Activated B cell treated with CpG ODN at 0.5 μM for 24 hours (primary cell): ENCODE measurements at places on chromosomes 11 and 22. TPM values are rescaled to one million over a fixed set of nuclear protein-coding genes. Genes with fewer than 3 reads are reported as not detected.
A peak's percentile ranks its signal among the peaks of the same experiment; 100 is the strongest.

DNA sequence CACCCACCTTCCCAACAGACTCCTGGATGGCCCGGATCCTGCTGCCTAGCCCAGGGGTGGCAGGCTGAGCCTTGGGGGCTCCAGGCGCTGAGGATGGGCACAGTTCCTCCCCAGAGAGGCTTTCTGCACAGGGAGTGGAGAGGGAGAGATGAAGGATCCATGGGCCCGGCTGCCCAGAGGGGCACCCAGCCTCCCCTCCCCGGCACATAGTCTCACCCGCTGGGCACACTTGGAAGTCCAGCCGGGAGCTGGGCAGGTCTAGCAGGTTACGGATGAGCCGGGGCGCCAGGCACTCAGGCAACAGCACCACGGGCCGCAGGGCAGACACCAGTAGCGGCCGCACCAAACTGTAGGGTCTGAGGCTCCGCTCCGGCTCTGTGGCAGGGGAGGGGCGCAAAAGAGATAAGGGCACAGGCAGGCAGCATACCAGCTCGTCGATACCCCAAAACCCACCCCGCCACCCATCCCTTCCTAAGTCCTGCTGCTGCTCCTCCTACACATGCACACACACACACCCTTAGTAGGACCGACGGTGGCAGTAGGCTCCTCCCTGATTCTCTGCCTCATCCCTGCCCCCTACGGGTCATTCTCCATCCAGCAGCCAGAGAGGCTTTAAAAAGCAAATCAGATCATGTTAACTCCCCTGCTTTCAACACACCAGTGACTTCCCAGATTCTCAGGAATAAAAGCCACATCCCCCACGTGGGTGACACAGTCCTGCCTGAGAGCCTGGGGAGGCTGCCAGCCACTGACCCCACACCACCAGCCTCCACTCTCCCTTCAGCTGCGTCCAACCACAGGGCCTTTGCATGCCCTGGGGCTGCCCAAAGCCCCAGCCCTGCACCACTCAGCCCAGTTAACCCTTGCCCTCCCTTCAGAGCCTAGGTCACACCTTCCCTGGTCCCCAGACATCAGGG is 6.5 kb upstream of the MFNG start:
- no peak for DNase-seq

DNA sequence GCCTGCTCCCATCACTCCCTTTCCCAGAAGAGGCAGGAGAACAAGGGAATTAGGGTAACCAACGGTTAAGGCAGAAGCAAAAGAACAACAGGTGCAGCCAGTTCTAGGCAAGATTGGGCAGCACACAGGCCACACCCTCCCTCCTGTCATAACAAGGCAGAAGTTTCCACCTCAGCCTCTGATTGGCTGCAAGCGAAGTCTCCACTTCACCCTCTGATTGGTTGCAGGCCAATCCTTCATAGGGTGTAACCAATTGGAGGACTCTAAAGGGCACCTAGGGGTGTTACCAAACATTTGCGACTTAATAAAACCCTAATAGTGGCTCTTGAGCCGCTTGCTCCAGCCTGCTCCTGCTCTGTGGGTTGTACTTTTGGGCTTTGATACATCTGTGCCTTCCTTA is 153.8 kb downstream of the CACNA1I start:
- no peak for DNase-seq

Gene NEFH
- total RNA-seq = 0.15 and 0.20 TPM in 2 replicates

DNA sequence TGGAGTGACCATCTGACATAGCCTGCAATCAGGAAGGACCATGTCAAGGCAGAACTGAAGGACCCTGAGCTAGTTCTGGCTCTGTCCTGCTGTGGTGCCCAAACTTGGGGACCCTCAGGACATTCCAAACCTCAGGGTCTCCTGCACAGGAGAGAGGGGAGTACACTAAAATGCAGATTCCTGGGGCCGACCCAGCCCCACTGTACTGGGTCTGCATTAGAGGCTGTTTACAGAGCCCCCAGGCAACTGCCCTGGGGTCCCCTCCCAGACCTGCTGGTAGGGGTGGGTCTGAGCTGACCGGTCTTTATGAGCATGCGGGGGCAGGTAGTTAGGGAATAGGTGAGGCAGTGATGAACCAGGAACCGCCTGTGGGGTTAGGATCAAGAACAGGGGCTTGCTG is 6.8 kb downstream of the TRPM5 start:
- DNase-seq = peak; percentile 9

GRCh38 chr11:72788241-72788640 is 5.6 kb downstream of the STARD10 start:
- DNase-seq = no peak

- DNase-seq = no peak
Measured at GRCh38 chr11:45896422-45896984, 10.6 kb downstream of the FREY1 start.

Gene DBX1
- not detected in 2 replicates for total RNA-seq

Gene C11orf42
- total RNA-seq = not detected in 2 replicates

DNA sequence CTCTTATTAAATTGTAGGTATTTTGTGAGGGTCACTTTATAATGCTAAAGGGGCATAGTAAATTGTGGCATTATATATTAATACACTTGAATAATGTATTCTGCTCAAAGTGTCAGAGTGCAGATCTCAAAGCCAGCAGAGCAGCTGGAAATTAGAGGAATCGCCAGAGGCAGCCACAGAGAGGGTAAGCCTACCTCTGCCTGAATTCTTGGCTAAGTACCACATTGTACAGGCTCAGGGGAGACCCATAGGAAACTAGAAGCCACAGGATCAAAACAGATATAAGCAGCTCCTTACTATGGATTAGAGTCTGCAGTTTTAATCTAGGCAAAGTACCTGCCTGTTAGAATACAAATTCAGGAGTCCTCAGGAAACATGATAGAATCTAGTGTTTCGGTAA is 249.3 kb downstream of the DDX10 start:
- no peak for DNase-seq

DNA sequence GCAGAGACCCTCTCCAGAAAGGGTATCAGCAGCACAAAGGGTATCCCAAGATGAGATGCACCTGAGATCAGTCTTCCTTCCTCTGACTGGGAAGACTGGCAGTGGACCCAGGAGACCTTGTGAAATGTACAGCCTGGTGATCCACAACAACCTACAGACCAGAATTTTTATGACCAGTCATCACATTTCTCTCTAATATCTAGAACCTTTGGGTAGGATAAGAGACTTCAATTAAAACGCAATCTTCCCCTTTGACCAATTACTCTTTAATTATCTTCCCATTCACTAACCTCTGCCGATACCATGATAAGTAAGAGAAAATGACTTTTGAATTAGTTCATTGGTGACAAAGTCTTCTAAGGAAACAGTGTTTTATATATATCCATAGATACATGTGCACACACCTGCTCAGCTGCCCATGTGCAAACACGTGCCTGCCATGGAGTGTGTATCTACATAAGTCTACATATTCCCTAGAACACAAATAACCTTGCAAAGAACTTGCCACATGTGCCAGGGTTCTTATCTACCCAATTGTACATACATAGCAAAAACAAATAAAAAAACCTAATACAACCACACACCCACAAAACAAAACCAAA is 44.2 kb upstream of the SLC5A1 start:
- DNase-seq = no peak

DNA sequence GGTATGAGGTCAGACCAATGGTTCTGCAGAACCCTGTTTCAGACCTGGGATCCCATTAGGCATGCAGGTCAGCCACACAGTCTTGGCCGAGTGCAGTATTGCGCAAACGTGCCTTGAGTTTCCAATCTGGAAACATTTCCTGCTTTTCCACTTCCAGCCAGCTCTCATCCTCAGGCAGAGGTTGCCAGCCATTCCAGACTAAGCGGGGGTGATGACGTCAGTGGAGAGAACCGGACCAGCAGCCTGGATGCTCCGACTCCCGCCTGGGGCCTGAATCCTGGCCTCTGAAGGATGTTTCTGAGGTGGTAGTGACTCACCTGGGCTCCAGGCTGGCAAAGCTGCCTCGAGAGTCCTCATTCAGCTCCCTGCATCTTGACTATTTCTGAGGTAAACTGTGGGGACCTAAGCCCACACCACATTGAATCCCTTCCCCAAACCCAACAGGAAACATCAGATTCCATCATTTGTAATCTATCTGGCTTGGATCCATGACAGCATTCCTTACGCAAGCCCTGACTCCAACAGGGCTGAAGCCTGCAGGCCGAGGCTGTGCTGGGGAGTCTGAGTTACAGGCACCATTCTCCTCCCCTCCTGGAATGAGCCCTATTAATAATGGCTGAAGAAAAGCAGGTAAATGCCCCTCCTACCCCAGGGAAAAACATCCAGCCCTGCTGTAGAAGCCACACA is 83.0 kb downstream of the ABTB2 start:
- DNase-seq = no peak

Gene AQP11
- total RNA-seq = 0.20 and 0.22 TPM in 2 replicates

- no peak for DNase-seq
Measured at GRCh38 chr11:82356316-82356715, 377.3 kb downstream of the FAM181B start.

GRCh38 chr22:49728570-49729271 is 99.0 kb downstream of the BRD1 start:
- no peak for DNase-seq

- no peak for DNase-seq
Measured at GRCh38 chr11:128053981-128054931, 533.1 kb downstream of the ETS1 start.

GRCh38 chr11:121522043-121522941 is 69.5 kb upstream of the SORL1-AS1 start:
- DNase-seq = no peak

DNA sequence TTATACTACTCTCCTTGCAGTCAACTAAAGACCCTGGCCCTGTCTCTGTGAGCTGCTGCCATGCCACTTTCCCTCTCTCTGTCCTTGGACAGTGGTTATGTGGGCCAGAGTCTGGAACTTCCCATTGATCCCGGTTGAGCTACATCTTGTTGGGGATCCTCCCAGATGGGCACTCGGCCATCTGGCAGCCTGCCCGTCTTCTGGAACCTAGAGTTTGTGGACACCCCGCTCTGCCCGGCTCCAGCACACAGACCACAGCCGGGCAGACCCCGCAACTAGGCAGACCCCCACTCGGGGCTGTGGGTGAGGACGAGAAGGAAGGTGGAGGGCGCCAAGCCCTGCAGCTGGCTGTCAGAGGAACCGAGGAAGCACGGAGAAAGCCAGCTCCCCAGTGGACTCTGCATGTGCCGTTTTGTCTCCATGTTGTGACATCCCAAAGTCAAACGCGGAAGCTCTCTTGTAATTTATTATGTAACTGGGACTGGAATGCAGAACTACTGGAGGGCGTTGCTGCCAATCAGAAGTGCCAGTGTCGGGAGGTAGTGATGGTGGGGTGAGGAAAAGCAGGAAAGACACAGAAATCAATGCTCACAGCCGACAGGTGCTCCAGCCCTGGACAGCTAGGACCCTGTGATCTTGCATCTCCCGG is 207.7 kb downstream of the CEP164 start:
- no peak for DNase-seq

DNA sequence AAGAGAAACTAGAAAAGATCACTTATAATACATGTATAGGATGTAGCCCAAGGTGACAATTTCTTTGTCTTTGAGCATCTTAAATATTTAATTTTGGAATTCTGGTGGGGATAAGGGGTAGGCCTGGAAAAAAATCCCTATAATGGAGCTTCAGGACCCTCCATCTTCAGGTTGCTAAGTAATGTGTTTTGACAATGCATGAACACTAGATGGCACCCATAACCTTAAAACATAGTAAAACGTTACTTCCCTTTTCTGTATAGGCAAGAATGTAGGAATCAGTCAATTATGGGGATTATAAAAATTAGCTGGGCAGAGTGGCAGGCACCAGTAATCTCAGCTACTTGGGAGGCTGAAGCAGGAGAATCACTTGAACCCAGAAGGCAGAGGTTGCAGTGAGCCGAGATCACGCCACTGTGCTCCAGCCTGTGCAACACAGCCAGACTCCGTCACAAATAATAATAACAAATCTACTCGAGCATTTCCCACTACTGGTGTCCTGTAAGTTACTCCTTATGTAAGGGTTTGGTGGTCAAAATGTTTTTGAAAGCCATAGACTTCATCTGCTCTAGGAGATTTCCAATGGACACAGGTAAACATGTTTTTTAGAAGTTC is 541.9 kb upstream of the CCDC90B start:
- no peak for DNase-seq

GRCh38 chr11:110968348-110969062 is 256.3 kb upstream of the ARHGAP20 start:
- DNase-seq = no peak

Gene NELL1
- total RNA-seq = not detected in 2 replicates

Gene PRR33
- total RNA-seq = 0.16 TPM in 1 of 2 replicates, not detected in the other

Gene WNT7B
- not detected in 2 replicates for total RNA-seq

Gene TRIM49C
- total RNA-seq = not detected in 2 replicates

Gene FGF19
- not detected in 2 replicates for total RNA-seq

- DNase-seq = no peak
Measured at GRCh38 chr11:99937330-99937729, 749.8 kb upstream of the ARHGAP42 start.

GRCh38 chr11:613369-613968 is 2.3 kb downstream of the IRF7 start:
- no peak for DNase-seq
